H4 (cell line): ENCODE measurements at places on chromosomes 13 and 19. TPM values are rescaled to one million over a fixed set of nuclear protein-coding genes. Genes with fewer than 3 reads are reported as not detected.

- DNase-seq = no peak
These were observed 579.5 kb downstream of the UQCRFS1 start for GRCh38 chr19:28633319-28634018.

DNA sequence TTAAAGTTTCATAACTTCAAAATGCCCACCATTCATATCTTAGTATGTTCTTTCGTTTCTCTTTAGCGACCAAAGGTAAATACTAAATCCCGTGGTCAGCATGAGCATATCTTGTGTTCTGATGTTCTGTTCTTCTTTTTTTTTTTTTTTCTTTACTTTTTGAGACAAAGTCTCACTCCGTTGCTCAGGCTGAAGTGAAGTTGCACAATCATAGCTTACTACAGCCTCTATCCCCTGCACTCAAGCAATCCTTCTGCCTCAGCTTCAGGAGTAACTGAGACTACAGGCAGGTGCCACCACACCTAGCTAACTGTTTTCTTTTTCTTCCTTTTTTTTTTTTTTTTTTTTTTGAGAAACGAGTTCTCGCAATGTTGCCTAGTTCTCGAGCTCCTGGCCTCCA, 60.9 kb upstream of the ATP12A start:
- no peak for DNase-seq

DNA sequence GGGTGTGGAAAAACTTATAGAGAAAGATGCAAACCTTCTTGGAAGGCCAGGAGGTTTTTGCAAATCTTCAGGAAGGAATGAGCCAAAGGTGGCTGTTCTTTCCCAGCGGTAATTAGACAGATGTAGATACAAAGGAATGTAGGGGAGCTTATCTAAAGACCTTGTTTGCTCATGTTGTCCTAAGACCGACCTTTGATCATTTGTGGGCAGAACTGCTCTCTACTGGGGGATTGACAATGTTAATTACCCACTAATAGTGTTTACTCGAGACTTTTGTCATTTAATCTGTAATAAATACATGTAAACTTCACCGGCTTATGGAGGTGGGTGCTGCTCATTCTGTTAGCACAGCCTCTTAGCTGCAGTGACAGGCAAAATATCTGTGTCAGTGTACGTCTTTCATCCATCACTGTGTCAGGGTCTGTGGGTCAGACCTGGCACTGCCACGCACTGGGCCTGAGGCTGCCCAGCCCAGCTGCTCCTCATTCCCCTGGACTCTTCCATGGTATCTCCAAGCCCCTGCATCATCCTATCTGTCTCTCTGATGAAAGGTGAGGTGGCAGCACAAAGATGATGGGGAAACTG, 68.3 kb downstream of the ZNF431 start:
- DNase-seq = no peak

DNA sequence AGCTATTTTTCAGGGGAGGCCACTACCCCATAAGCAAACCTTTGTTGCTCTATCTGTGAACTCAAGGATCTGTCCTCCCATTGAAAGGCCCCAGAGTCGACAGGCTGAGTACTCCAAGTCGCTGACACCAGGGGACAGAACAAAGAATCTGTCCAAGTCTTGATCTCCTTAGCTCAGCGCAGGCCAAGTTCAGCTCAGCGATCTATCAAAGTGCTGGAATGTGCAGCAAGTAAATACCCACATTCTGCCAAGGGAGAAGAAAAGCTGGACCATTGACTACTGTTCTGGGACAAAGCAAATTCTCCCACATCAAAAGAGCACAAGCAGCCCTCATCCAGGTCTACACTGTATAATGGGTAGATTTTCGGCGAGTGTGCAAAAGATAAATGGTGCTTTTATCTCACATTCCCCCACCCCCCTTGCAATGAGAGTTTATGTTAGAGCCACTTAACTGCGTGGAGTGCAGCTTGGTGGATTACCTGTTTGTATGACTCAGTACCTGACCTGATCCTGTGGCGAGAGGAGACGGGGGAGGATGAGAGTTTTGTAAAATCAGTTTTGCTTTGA, 391.7 kb upstream of the SGCG start:
- DNase-seq = no peak

The NOVA2 gene
- 0.19 and 0.37 TPM in 2 replicates for total RNA-seq

DNA sequence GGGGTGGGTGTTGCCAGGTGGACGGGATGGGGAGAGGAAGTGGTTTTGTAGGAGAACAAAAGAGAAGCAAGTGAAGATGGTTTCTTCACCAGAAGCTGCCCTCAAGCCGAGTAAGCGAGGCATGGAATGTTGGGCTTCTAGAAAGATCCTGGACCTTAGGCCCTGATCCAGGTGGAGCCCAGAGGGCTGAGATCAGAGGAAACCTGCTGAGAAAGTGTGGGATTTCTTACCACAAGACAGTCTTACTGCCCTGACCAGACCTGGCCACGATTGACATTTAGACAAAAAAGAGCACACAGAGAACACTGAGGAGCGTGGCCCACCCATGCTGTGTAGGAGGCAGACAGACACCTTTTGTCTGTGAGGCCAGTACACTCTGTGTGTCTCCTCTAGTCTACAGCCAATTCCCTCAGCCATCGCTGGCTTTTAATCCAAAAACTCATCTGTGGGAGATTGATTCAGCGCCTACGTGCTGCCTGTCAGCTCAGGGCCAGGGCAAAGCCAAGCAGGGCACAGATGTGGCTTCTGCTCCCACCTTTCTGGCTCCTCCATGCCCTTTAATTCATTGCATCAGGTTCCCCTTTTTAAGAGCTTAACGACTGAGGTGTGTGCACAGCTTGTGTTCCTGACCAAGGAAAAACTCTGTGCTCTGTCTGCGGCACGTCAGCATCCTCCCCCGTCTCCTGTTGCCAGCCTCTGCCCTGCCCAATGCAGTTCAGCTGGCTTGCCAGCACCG, 123.3 kb downstream of the AKAP11 start:
- no peak for DNase-seq

DNA sequence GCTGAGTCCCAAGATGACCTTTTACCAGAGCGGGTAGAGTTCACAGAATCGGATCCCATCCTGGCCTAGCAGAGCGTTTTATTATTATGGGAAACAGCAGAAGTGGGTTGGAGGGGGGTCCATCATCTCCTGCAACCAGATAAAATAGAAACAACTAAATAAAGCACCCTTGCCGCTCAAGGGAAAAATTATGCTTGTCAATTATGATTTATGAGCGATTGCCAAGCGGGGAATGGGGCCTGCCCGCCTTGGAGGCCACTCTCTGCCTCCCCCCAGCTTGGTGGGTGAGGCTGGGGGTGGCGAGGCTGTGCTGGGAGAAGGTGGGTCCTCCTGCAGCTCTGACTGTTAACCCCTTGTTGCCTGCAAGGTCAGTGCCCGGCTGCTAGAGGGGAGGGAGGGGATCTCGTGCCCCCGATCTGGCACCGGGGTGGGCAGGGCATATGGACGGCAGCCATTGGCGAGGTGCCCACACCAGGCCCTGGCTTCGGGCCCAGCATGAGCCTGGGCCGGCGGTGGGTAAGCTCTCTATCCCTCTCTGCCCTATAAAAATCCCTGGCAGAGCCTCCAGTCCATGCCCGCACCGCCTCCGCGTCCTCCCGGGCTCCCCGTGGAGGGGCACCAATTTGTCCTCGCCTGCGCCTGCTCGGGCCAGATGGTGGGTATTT, 129.1 kb downstream of the URI1 start:
- no peak for DNase-seq

The OR7A5 gene
- not detected in 2 replicates for total RNA-seq

The FREM2 gene
- 0.46 and 0.51 TPM in 2 replicates for total RNA-seq
